SJCRH30 (cell line): ENCODE measurements at places on chromosomes 16 and 17. TPM values are rescaled to one million over a fixed set of nuclear protein-coding genes. Genes with fewer than 3 reads are reported as not detected.

DNA sequence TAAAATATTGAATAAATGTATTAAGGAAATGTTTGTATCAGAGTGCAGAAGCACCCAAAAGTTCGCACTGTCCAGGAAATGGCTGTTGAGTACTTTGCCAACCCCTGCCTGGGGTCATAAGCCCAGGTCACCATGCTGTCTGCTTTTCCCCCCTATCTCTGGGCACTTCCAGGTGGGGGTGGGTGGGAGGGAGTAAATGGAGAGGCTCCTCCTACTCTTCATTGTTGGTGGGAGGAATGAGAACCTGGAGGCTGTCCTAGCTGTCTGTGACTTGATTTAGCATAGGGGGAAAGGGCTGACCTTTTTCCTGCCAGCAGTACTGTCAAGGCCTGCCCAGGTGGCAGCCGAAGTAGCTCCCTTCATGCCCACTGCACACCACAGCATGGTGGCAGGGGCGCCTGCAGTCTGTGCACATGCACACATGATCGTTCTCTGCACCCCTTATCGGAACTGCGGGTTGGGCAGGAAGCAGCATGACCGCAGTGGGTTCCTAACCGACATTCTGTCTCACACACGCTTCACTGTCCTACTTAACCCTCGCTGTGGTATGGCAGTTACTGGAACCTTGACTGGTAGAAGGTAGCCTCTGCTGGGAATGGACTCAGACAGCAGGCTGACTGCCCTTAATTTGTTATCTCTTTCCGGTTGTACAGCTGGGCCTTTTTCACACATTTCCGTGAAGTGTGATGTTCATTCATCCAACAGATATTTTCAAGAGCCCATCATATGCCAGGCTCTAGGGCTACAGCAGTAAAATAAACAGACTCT is 41.5 kb downstream of the LDHD start:
- no peak for DNase-seq

DNA sequence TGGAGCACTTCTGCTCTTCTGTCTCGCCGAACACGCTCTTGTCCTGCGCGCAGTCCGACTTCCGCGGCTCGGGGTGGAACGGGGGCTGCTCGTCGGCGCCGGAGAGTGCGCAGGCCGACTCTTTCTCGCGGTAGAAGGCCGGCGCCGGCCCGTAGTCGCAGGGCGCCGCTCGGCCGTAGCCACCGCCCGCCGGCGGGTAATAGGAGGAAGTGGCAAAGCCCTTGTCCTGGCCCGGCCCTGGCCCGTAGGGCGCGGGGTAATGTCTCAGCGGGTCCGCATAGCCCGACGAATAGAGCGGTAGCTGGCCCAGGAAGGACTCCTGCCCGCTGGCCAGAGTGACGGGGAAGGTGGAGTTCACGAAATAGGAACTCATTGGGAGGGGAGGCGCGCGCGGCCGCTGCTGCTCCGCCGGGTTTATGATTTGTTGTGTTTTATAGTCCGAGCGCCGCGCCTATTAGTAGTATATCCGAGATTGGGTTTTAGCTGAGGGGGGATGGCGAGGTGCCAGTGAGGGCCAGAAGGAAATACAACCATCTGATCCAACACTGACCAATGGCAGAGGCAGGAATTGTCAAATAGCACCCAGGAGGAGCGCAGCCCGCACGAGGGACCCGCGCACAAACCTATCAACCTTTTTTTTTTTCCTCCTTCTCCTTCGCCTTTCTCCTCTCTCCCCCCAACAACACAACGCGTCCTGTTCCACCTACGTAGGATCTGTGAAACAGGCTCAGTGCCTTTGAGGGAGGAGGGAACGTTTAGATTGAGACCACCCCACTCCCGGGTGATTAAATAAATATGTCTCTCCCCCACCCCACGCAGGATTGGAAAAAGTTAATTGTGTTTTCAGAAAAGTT is 4.4 kb upstream of the HOXB5 start:
- DNase-seq: peak; percentile 63

- no peak for DNase-seq
Observed at GRCh38 chr16:72202014-72202413, 30.1 kb upstream of the PMFBP1 start.

DNA sequence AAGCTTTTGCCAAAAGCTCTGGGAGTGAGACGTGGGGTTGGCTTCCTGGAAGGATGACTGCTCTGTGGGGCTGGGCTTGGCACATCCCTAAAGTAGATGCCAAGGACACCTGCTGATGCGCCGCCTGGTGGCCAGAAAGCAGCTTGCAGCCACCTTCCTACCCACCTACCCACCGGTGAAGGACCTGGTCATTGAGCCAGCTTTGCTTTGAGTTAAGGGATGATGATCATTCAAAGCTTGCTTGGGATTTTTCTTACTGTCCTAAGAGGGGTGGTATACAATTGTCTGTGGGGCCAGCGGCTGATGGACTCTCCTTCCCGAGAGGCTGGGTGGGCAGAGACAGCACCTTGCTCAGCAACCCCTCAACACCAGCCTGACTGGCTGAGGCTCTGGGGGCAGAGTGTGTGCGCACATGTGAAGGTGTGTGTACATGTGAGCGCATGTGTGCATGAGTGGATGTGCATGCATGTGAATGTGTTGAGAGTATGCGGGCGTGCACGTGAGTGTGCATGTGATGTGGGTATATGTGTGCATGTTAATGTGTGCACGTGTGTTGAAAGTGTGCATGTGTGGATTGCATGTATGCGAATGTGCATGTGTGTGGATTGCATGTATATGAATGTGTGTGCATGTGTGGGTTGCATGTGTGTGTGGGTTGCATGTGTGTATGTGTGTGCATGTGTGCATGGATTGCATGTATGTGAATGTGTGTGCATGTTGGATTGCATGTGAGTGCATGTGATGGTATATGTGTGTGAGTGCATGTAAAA is 18.6 kb downstream of the C1QTNF1 start:
- peak; percentile 85 for DNase-seq

GRCh38 chr16:58219432-58219831 is 21.5 kb upstream of the CSNK2A2 start:
- DNase-seq: no peak

GRCh38 chr17:1197781-1198490 is 18.2 kb upstream of the ABR start:
- DNase-seq: peak; percentile 31

- DNase-seq: peak; percentile 90
Observed at GRCh38 chr17:45149037-45149668, 878 bp downstream of the HEXIM1 start.

DNA sequence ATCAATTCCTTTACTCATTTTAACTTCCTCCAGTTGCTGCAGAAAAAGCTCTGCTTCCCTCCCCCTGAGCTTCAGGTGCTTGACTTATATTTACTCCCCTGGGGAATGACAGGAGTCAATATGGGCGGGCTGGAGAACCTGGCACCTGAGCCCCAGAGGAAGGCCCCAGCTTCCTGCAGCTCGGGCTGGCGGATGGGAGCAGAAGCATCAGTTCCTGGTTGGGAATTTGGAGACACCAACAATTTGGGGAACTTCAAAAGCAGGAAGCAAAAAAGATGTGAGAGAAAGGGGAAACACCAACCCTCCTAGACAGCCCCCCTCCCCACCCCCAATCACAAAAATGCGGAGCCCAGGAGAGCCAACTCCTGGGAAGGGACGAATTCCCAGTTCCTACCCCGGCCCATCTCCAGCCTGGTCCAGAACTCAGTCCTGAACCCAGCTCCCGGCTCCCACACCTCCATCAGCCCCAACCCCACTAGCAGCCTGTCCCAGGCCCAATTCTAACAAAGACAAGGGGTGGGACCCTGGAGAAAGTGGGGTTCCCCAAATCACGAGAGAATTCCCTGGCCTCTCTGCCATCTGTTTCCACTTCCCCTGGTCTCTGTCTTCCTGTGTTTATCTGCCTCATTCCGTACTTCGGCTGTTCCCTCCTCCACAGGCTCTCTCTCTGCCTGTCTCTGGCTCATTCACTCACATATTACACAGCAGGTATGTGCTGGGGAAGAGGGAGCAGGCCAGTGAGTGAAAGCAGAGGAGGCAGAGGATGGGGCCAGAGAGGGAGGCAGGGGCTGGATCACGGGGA is 16.2 kb upstream of the ASGR2 start:
- DNase-seq: no peak

DNA sequence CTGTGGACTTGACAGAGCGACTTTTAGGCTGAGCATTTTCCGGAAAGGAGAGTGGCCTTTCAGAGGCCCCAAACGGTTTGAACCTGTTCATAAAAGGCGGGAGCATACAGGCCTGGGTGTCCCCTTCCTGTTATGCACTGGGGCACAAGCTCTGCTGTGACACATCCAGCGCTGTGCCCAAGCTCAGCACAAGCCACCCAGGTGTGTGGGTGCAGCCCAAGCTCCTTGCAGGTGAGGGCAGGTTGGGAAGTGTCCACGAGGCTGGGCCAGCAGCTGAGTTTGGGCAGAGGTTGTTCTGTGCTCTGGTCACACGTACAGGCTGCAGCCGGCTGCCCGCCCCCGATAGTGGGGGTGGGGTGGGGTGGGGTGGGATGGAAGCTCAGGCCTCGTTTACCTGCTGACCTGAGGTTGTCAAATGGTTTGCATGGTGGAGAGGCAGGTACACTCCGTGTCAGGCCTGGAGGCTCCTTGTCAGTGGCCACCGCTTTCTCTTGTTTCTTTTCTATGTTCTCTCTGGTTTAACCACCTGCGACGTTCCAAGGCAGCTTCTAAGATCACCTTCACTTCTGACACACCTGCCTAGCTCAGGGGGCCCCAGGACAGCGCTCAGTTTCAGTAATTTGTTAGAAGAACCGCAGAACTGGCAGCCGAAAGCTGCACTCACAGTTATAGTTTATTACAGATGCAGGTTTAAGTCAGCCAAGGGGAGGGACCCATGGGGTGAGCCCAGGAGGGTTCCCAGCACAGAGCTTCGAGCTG is 194.7 kb upstream of the CIBAR2 start:
- no peak for DNase-seq

DNA sequence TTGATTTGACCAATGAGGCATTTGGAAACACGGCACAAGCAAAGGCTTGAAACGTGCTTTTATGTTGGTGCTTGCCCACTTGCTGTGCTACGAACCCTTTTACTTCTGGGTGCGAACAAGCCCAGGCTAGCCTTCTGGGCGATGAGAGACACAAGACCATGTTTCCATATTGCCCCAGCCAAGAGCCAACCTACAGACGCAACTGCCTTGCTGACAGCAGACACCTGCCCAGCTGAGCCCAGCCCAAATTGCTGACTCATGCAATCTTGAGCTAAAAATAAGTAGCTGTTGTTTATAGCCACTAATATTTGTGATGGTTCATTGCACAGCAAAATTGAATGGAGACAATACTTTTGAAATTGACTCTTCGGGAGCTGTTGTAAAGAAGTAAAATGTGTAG is 464.5 kb downstream of the WWOX start:
- no peak for DNase-seq

DNA sequence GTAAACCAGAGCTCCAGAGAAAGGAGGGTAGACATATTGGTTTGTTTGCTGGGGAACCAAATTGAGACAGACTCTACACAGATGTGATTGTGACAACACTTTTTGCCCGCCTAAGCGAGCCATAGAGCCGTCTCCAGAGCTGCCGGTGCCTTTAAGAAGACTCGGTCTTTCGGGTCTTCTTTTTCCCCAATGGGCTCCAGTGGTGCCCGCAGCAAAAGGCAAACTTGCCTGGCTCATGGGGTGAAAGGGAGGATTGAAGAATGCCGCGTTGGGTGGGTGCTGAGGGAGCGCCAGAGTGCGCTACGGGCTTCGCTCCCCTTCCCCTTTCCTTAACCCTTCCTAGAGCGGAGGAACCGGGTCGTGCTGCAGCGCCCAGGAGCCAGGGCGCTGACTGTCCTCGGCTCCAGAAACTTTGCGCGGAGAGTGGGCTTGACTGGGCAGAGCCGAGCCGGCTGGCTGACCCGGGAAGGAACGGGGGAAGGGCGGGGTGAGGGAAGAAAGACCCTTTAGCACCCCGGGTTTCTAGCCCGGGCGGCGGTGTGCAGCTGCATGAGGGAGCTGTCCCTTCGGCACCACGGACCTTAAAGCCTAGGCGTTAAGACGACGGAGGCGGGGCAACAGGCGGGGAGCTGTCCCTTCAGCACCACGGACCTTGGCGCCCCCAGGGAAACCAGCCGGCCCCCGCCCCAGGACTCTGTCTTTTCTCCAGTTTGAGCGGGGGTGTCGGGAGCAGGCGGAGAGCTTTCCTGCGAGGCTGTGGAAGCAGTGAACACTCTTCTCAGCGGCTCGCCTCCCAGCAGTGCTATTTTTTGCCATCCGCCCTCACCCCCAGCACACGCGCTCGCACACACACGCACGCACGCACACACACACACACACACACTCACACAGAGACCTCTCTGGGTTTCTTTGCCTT is at the start of gene CACNG3:
Gene CACNG3 (plus strand): TSS at position 880 of the 916 bp plus-strand sequence. CDS start 420 bp downstream, outside the sequence.
- DNase-seq: peak; percentile 31

DNA sequence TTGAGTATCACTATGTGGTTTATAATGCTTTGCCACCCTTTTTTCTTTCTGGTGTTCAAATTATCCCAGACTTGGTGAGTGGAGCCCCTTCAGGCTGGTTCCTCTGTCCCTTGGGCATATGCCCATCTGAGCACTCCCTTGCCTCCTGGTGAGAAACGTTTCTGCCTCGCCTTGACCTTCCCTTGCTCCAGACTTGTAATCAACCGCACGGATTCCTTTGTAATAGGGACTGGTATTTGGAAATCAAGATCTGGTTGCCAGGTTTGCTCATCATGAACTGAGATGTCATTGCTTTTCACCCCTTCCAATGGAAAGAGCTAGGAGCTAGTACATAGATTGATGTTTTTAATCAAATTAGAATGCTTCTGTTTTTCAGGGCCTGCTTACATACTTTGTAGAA is 43.7 kb downstream of the SEC14L1 start:
- DNase-seq: no peak

- DNase-seq: no peak
Observed at GRCh38 chr16:49414671-49415070, 41.1 kb downstream of the C16orf78 start.

DNA sequence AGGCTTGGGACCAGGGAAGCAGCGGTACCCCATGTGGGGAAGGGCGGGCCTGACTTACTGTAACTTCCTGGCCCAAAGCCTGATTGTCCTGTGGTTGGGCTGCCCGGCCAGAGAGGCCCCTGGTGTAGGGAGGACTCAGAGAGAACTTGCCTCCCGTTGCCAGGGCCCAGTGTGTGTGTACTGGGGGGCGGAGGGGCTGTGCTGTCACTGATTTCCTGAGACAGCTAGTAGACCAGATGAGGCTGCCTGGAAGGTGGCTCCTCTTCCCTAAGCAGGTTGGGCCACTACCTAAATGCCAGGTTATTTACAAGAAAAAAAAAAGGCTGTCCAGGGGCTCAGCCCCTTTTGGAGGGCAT is 16.7 kb downstream of the SOCS3 start:
- peak; percentile 84 for DNase-seq

DNA sequence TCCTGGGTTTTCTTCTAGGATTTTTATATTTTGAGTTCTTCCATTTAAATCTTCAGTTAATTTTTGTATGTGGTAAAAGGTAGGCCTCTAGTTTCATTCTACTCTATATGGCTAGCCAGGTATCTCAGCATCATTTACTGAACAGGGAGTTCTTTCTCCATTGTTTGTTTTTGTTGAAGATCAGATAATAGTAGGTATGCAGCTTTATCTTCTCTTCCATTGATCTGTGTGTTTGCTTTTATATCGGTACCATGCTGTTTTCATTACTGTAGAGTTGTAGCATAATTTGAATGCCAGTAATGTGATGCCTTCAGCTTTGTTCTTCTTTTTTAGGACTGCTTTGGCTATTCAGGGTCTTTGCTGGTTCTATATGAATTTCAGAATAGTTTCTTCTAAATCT is 77.3 kb downstream of the USP22 start:
- DNase-seq: no peak

HID1 gene
- 0.71 and 1.7 TPM in 2 replicates for total RNA-seq

NOTUM gene
- total RNA-seq: 1.8 and 3.3 TPM in 2 replicates

SLC5A11 gene
- total RNA-seq: 0.06 and 0.25 TPM in 2 replicates

CES4A gene
- not detected in 2 replicates for total RNA-seq

CCL1 gene
- not detected in 2 replicates for total RNA-seq

DPEP3 gene
- total RNA-seq: not detected in 2 replicates

TPSB2 gene
- not detected in 2 replicates for total RNA-seq

TBX21 gene
- not detected in 2 replicates for total RNA-seq

BCAR1 gene
- total RNA-seq: 17.4 and 21.7 TPM in 2 replicates

TRPV3 gene
- 1.6 and 2.0 TPM in 2 replicates for total RNA-seq
